ENCODE measurements at places on chromosomes 12 and 14. TPM values are rescaled to one million over a fixed set of nuclear protein-coding genes. Genes with fewer than 3 reads are reported as not detected.
A peak's percentile ranks its signal among the peaks of the same experiment; 100 is the strongest.

GRCh38 chr12:65670775-65671174 lies 153.5 kb upstream of the HMGA2 start:
- DNase-seq: no peak

DNA sequence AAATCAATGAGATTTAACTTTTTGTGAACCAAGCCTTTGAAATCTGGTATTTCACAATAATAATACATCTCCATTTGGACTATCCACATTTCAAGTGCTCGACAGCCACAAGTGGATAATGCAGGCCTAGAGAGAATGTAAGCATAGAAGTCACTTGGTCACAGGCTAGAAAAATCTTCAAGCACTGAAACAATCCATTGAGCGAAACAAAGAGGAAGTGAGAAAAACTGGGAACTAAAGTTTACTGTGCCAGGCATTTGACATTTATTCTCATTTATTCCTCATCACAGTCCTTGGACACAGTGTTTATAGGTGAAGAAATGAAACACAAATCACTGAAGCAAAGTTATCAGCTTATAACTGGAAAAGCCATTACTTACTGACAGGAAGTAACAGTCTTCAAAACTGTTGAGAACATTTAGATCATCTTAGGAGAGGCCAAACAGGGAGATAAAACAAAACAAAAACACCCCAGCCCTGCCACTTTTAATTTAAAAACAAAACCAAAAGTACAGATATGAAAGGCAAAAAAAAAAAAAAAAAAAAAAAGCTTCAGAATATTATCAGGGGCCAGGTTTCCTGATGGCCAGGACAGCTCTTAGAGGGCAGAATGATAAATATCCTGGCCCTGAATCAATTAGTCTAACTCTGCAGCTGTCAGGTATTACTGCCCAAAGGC lies 29.2 kb downstream of the GNS start:
- DNase-seq: no peak

GRCh38 chr12:112149596-112149995 lies 24.2 kb downstream of the TRAFD1 start:
- no peak for DNase-seq

DNA sequence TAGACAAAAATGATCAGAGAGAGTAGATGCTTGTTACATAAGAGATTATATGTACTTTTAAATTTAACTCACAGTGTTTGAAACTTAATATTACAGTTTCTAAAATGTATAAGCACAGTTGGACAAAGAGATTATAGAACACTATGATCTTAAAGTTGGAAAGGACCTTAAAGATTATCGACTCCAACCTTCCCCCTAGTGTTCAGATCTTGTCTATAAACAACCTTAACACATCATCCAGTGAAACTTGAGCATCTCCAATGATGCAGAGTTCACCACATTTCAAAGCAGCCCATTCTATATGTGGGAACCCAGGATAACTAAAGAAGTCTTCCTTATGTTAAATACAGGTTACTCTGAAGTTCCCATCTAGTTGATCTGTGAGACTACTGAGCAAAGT lies 480.8 kb downstream of the RMST start:
- DNase-seq: no peak

- peak; percentile 94 for DNase-seq
These were observed 984 bp upstream of the WNK1 start for GRCh38 chr12:751192-751998.

DNA sequence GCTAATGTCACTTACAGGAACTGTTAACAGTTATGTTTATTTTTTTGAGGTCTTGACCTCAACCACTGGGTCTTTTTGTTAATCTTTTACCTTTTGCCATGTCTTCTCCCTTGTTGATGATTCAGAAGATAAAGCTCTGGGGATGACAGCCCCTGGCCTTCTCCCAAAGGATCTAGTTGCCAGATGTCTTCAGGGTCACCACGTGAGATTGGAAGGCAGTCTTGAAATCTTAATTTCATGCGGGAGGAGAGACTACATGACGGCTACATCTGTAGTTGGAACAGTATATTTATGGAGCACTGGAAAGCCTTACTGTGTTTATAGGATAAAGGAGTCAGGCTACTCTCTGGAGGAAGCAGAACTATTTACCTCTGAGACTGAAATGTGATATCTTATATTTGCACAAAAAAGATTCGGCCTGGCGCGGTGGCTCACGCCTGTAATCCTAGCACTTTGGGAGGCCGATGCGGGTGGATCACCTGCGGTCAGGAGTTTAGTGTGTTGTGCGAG lies 5.6 kb downstream of the MLEC start:
- no peak for DNase-seq

DNA sequence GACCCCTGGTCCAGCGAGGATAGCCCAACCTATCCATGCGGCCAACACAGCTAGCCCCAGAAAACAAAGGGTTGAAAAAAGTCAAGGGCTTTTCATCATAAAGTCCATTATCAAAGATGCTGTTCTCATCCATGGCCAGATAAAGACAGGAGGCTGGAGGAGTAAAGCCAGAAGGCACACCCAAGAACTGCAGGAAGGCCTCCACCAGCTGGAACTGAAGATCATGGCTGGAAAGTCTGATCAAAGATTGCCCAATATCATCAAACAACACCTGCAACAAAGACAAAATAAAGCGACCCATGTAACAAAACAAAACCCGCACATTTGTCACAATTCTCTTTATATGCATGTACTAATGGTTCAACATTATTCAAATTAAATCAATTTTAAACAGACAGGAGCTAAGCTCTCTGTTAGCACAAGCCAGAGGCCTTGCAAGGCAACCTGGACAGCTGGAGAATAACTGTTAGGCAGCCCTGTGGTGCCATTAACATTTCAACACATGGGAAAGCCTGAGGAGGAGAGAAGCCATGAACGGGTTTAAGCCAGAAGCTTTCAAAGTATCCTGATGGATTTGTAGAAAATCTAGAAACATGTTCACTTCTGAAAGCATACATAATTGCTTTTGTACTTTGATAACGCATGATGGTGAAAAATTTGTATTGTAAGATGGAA lies 34.1 kb downstream of the PSMC1 start:
- DNase-seq: no peak

DNA sequence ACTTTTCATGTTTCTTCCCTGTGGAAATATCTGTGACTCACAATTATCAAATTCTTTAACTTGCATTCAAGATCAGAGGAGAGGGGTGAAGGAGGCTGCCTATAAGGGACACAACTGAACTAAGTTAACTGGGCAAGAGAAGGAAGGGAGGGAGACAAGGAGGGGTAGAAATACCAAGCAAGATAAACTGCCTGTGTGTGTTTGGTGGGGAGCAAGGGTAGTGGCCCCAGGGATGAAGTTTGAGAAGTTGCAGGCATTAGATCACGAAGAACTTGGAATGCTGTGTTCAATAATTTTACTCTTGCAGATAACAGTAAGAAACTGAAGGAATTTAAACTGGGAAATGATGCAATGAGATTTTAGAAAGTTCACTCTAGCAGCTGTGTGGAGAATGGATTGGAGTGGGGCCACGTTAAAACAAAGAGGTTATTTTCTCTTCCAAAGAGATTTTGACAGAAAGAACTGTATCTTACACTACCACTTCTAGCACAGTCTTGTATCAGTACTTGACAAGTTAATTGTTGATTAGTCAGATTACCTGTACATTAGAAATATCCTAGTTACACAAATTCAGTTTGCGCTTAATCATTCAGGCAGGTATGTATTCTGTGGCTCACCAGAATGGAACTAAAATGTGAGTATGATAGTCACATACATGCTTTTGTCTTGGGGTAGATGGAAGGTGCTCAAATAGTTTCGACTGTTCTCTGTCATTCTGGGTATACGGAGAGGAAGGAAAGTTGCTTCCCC lies 7.4 kb downstream of the PKP2 start:
- no peak for DNase-seq

ANO6 gene
- 46.8 TPM for total RNA-seq

SMCO2 gene
- total RNA-seq: not detected

DNA sequence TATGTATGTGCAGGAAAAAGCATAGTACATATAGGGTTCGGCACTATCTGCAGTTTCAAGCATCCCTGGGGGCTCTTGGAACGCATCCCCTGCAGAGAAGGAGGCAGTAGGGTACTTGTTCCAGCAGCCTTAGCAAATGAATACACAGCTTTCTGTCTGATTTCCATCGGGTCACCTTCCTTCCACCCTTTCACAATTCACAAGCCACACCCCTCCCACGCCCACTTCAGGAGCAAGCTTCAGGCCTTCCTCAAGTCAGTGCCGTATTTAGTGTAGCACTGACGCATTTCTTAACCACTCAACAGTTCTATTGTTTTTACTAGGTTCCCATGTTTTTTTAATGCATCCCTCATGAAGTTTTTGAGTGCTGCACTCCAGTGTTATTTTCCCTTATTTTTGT lies 64.2 kb downstream of the CLMN start:
- no peak for DNase-seq

DNA sequence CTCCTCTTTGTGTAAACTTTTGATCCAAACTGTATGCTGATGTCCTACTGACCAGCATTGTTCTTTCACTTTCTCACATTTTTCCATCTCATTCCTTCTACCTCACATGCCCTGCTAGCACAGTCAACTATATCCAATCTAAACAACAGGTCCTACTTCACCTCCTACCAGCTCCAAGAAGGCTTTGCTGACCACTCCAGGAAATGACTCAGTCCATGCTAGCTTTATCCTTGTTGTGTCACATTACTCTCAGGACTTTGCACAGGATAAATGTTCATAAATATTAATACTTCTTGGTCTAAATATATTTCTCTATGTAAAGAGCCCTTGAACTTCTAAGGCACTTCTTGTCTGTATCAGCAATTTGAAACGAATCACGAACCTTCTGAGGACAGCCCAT lies 64.9 kb upstream of the PCED1B start:
- no peak for DNase-seq

KCNH3 gene
- 4.4 TPM for total RNA-seq

GRCh38 chr12:120234643-120235368 lies 30.7 kb downstream of the PXN start:
- DNase-seq: peak; percentile 95

DNA sequence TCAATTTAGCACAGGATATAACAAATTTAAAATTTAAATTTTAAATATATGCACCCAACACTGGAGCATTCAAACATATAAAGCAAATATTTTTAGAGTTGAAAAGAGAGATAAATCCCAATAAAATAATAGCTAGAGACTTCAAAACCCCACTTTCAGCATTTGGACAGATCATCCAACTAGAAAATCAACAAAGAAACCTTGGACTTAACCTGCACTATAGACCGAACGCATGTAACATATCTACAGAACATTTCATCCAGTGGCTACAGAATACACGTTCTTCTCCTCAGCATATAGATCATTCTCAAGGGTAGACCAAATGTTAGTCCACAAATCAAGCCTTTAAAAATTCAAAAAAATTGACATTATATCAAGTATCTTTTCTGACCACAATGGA lies 64.0 kb downstream of the SPTSSA start:
- DNase-seq: no peak

WNK1 gene
- 249 TPM for total RNA-seq

DNA sequence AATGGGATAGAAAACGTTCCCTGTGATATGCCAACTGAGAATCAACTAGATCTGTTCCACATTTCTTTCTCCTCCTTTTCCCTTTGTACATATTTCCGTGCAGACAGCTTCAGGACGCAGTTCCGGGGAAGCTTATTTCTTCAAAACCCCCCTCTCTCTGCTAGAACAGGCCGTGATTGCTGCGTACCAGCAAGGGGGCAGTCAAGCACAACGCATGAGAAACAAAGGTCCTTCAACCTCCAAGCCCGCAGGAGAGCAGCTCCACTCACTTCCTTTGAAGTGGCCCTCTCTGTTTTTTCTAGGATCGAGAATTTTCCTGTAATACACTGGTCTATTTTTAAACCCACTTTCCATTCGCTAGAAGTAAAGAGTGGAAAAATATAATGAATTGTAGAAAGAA lies 80.8 kb downstream of the ZNF664 start:
- peak; percentile 51 for DNase-seq

- DNase-seq: no peak
These were observed 21.5 kb downstream of the RASSF9 start for GRCh38 chr12:85814741-85815140.

KRT3 gene
- not detected for total RNA-seq

DNA sequence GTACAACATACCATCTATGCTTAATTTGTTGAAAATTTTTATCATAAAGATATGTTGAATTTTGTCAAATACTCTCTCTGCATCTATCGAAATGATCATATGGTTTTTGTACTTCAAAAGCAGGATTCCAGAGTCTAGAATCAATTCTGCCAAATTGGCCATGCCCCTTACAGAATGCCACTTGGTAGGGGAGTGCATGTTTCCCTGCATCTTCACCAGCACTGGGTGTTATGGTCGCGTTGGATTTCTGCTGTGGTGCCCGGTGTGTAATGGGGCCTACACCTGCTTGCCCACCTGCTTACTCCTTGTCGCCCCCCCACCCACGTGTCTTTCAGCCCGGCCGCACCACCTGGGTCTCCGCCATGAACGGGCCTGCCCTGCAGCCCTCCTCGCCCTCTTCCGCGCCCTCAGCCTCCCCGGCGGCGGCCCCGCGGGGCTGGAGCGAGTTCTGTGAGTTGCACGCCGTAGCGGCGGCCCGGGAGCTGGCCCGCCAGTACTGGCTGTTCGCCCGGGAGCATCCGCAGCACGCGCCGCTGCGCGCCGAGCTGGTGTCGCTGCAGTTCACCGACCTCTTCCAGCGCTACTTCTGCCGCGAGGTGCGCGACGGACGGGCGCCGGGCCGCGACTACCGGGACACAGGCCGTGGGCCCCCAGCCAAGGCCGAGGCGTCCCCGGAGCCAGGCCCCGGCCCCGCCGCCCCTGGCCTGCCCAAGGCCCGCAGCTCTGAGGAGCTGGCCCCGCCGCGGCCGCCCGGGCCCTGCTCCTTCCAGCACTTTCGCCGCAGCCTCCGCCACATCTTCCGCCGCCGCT lies 12.3 kb downstream of the SH2B3 start:
- DNase-seq: no peak

HEBP1 gene
- 54.4 TPM for total RNA-seq

DNA sequence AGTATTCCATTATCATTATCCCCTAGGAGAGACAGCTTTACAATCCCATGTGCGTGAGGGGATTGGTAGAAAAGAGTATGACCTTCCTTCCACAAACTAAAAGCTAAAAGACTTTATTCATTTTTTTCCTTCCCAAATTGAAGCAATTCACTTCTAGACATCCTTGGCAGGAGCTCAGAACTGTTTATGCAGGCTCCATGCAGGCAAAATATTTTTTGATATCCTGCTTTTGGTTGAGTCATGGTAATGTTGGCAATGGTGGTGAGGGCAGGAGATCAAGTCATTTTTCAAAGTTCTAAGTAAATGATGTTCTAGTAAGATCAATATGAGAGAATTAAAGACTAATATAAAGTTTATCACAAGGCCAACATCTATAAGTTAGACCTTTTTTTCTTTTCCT lies 1.3 kb upstream of the PLEKHG7 start:
- no peak for DNase-seq

- DNase-seq: no peak
These were observed 72.0 kb downstream of the SYNE3 start for GRCh38 chr14:95444132-95445129.

AQP6 gene
- total RNA-seq: 0.25 TPM

DEGS2 gene
- not detected for total RNA-seq

GRIP1 gene
- 14.9 TPM for total RNA-seq
